ENCODE measurements at places on chromosomes 7 and 10.

DNA sequence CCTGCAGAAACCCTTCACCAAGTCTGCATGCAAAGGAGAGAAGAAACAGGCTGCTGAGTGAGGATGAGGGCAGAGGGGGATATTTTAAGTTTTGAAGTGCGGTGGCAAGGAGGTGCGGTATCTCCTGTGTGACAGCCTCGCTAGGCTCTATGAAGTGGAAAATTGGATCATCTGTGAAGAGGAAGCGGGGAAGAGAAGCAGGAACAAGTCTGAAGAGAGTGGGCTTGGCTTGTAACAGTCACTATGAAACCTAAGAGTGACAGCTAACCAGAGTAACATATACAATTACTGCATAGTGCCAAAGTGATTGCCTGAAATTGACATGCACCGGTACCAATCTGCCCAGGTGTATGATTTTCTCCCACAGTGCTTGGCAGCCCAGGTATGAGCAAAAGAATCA is 287.5 kb upstream of the KLF14 start:
- DNase-seq = no peak

DNA sequence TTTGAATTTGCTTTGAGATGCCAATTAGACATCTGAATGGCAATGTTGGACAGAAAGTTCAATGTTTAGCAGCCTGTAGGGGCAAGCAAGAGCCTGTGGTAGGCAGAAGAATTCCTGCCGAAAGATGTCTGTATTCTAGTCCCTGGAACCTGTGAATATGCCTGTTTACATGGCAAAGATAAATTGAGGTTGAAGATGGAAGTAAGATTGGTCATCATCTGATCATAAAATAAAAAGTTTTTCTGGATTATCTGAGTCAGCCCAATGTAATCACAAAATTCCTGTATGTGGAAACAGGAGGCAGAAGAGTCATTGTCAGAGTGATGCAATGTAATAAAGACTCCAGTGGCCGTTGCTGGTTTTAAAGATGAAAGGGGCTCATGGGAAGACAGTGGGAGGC is 430.5 kb downstream of the MDFIC start:
- no peak for DNase-seq

DNA sequence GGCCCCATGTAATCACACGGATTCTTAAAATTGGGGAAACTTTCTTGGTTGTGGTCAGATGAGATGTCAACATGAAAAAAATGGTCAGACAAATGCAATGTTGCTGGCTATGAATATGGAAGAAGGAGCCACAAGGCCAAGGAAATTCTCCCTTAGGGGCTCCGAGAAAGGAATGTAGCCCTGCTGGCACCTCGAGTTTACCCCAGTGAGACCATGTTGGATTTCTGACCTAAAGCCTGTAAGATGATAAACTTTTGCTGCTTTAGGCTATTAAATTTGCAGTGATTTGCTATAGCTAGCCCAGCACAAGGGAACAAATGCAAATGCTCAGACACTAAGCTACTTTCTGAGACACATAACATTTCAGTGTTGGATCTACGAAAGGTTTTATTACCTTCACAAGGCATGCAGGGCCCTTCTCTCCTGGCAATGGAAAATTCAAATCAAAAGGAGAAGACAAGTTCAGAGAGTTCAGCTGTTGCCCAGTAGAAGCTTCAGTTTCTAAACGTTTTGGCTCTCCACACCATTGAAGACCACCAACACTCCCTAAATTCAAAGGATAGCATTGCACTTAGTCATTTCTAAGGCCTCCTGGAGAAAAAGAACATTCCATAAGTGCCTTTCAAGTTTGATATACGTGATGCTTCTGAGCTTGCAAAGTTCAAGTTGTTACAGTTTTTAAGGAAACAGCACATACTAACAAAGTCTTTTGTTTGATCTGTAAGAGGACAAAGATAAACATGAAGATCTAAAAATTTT is 23.4 kb downstream of the MCMBP start:
- no peak for DNase-seq

DNA sequence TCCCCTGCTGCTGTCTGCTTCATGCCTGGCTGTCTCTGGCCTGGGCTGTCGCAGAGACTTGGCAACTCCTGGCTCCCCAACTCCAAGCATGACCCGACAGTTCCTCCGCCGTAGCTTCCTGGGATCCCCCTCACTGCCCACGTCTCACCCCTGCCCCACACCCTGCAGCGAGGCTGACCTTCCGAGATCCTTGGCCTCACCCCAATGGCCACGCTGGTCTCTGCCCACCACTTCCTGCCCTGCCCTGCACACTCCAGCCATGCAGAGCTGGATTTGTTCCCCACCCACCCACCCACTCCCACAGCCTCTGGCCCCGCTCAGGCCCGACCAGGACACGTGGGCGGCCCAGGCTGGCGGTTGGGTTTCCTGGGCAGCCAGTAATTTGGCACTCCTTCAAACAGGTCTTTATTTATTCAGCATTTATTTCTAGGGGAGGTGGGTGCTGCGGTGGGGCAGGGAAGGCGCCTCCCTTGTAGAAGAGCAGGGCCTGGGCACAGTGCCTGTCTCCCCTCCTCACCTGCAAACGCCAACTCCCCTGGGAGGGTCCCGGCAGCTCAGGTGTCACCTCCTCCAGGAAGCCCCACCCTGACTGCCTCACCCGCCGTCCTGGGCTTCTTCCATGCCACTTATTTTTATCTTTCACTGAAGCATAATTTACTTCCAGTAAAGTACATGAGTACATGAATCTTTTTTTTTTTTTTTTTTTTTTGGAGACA is 25.5 kb downstream of the GTF2IRD1 start:
- DNase-seq = no peak

DNA sequence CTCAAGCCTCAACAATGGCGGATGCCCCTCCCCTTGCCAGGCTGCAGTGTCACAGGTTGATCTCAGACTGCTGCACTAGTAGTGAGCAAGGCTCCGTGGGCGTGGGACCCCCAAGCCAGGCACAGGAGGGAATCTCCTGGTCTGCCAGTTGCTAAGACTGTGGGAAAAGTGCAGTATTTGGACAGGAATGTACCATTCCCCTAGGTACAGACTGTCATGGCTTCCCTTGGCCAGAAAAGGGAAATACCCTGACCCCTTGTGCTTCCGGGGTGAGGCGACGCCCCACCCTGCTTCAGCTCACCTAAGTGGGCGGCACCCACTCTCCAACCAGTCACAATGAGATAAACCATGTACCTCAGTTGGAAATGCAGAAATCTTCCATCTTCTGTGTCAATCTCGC is 44.0 kb upstream of the TMEM243 start:
- no peak for DNase-seq

All from activated CD4-positive, CD25-positive, alpha-beta regulatory T cell (primary cell).